ENCODE measurements at places on chromosomes 7 and 10.

DNA sequence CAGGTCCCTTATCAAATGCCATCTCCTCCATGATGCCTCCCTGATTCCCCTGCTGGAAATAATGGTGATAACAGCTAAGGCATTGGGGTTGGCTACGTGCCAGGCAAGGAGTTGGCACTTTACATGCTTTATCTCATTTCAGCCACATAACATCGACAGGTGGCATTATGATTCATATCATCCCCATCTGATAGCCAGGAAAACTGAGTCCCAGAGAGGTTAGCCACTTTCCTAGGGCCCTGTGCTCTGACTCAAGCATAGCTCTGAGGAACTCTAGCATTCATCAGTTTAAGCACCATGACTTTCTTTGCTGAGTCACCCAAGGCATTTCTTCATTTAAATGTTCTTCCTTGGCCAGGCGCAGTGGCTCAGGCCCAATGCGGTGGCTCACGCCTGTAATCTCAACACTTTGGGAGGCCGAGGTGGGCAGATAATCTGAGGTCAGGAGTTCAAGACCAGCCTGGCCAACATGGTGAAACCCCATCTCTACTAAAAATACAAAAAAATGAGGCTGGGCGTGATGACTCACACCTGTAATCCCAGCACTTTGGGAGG is 6.6 kb downstream of the LEP start:
- DNase-seq = no peak

- DNase-seq = no peak
These were observed 60.7 kb upstream of the INHBA start for GRCh38 chr7:41763626-41764025.

GRCh38 chr7:41576166-41576565 is 126.7 kb downstream of the INHBA start:
- no peak for DNase-seq

- DNase-seq = no peak
These were observed 45.5 kb upstream of the ADARB2 start for GRCh38 chr10:1782841-1783240.

DNA sequence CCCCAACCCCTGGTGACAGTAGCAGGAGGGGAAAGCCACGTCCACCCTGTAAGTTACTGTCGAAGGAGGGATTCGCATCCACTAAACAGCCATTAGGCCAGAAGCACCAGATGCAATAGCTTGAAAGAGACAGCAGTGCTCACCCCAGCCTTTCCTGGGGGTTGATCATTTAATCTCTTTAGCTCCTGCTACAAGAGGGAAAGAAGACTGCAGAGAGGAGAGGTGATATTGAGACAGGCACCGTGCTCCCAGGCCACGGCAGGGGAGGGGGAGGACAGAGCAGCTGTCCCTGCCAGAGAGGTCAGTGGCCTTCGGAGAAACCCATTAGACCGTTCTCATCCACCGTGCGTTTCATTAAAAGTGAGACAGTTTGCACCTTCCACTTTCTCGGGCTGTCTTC is 148.3 kb downstream of the CDH23 start:
- DNase-seq = no peak

- no peak for DNase-seq
These were observed 38.0 kb upstream of the SRPK2 start for GRCh38 chr7:105426606-105427146.

DNA sequence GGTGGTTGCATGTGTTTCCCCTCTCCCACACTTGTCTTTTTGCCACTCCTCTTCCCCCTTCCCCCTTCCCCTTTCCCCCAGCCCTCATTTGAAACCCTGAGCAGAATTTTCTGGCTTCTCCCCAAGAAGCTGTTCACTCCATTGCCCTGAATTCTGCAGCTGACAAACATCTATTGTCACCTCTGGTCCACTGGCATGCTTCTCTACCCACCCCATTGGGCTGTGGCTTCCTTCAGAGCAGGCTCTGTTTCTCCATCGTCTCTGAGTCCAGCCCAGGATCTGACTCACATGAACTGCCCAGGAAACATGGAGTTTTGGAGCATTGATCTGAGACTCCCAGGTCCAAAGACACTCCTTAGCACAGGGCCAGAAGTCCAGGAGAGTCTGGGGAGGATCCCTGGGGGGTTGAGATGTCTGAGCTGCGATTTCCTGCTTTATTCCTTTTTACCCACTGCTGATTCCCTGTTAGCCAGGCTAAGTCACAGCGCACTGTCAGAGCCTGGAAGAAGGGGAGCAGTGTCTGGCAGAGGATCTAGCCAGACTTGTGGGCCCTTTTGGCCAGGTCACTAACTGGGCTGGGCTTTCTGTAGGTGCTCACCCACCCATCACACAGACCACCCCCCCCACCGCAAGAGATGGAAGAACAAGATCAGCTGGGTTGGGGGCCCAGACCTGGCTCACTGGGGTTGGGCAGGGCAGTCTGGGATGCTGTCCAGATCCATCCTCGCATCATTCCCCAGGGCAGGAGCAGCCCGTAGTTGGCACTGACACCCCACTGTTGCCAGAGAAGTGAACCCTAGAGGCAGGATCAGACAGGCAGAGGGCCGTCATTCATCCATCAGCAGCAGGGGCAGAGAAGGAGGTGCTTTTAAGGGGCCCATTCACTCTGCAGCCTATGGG is 3.5 kb downstream of the CHAT start:
- DNase-seq = no peak

GRCh38 chr7:39417642-39418041 is 148.6 kb upstream of the YAE1 start:
- DNase-seq = no peak

DNA sequence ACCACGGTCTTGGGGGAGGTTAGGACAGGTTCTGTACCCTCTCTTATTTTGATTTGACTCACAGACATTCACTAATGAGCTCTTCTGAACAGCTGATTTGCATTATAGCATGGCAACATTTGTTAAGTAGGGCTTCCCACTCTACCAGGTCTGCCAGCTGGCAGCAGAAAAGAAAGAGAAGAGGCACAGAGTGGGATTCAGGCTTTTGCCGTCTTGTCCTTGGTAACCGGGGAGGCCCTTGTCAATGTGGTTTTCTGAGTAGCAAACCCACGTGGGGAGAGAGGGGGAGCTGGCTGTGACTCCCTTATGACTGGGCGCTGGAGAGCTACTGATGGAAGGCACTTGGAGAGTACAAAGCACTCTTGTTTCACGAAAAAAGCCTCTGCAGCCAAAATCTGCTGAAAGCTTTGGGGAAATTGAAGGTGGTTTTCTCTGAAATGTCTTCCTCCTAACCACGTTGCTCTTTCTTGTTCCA is 355.3 kb upstream of the GALNT17 start:
- no peak for DNase-seq

- DNase-seq = no peak
These were observed 363.6 kb upstream of the GRM3 start for GRCh38 chr7:86280150-86280549.

- no peak for DNase-seq
These were observed 1206.0 kb upstream of the LRRTM3 start for GRCh38 chr10:65719790-65720189.
